ENCODE measurements at places on chromosomes 4 and X.

DNA sequence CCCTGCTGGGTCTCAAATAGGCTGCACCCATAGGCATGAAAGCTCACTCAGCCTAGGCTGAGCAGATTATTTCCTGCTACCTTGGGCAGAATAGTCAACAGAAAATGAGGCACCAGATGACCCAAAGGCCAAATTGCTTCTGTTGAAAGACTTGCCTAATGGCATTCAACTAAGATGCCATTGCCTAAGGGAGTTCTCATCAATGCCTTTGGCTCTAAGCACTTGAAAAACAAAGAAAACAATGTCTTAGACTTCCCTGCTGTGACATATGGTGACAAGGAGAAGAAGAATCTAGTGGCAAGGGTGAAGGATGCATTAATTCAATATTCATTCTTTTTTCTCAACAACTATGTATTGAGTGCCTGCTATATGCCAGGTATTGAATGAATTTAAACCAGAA is 25.7 kb upstream of the PCDH19 start:
- no peak for DNase-seq

GRCh38 chr4:11028334-11028733 is 343.8 kb upstream of the CLNK start:
- DNase-seq: no peak

- DNase-seq: no peak
These were observed 416.7 kb upstream of the MAOA start for GRCh38 chrX:43239356-43239755.

DNA sequence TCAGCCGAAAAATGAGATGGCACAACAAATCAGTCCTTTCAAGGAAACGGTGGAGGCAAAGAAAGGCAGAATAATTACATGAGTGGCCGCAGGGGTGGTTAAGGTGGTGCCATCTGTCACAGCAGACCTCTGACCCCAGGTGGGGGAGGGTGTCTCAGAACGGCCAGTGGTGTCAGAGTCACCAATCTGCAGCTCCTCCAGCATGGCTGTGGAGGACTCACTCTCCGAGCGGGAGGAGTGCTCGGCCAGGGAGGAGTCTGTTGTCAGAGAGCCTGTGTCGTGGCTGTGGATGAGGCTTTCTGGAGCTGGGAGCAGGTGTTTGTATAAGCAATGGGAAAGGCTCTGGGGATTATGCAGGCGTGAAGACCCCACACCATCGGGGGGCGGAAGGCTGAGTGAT is 130.3 kb upstream of the PDLIM3 start:
- DNase-seq: no peak
